ENCODE measurements at places on chromosomes 1 and 21.

GRCh38 chr1:235516862-235517446, 12.7 kb upstream of the B3GALNT2 start:
- no peak for DNase-seq

GRCh38 chr1:23701996-23702395, 10.4 kb downstream of the RPL11 start:
- no peak for DNase-seq

GRCh38 chr1:29429656-29430055, 193.3 kb downstream of the PTPRU start:
- no peak for DNase-seq

- DNase-seq, result no peak
Measured at GRCh38 chr1:233939451-233939850, 35.0 kb downstream of the SLC35F3 start.

DNA sequence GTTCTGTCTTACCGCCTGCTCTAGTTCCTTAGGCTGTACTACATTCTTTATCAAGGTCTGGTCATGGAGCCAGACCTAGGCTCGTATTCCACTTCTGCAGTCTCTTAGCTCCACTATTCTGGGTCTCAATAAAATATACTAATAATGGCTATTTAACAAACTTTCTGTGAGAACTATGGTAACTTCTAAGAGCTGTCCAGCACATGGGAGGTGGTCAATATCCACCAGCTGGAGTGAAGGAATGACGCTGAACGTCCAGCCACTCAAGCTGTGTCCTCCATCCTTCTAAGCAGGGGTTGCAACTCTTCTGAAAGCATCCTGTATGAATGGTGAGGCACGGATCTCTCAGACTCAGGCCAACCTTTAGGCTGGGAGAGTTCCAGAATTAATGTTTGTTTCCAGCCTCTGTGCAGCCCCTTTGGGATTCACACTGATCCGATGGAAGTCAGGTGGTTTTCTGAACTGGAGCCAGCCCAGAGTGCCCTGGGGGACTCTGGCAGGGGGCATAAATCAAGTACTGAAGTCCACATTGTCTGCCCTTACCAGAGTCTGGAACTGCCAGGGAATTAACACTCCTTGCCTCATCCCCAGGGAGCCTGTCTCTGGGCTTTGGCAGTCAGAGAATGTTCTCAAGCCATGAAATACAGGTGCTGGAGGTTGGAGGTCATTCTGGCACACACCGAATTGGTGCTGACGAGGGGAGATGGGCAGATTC, 57.4 kb downstream of the BRINP2 start:
- DNase-seq, result no peak

DNA sequence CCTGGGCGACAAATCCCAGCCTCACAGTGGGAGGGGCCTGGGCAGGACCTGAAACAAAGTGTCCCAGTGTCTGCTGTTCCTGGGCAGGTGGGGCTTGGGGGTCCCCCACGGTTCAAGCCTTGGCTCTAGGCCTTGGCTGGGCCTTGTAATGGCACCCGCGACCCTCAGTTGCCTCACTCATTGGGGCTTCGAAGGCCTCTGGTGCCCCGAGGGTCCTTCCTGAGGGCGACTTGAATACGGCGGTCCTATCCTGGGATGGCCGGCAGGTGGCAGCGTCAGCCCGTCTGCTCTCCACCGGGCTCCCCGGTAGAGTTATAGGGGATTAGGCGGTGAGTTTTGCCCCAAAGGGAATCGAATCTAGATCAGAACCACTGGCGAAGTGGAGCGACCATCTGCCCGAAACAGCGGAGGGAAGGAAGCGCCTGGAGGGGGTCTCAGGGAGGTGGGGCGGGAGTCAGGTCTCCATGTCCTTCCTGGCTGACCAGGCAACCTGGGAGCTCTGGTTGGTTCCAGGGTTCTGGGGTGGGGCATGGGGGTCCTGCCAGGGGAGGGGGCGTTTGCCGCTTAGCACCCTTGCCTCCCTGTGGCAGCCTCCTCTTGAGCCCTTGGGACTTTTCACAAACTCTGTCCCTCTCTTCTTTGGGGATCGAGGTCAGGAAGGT, 2.1 kb upstream of the PEX10 start:
- DNase-seq, result no peak

- DNase-seq, result no peak
Measured at GRCh38 chr1:50521703-50522102, 98.5 kb upstream of the DMRTA2 start.

DNA sequence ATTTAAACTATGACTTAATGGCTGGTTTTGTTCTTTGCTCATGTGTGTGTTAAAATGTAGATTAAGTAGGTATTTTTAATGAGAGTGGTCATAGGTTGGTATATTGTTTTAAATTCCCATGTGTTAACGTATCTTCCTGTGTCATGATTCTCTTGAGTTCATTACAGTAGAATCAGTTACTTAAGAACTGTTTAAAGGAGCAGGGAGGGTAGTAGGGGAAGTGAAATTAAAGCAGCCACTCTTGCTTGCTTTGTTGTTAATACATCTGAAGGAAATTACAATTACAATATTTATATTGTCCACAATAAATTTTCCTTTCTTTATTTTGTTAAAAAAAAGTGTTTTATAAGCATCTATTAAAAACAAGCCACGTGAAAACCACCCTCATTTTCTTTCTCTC, 119.2 kb upstream of the KIAA1614 start:
- no peak for DNase-seq

GRCh38 chr1:150804671-150805070, 3.4 kb downstream of the CTSK start:
- no peak for DNase-seq

DNA sequence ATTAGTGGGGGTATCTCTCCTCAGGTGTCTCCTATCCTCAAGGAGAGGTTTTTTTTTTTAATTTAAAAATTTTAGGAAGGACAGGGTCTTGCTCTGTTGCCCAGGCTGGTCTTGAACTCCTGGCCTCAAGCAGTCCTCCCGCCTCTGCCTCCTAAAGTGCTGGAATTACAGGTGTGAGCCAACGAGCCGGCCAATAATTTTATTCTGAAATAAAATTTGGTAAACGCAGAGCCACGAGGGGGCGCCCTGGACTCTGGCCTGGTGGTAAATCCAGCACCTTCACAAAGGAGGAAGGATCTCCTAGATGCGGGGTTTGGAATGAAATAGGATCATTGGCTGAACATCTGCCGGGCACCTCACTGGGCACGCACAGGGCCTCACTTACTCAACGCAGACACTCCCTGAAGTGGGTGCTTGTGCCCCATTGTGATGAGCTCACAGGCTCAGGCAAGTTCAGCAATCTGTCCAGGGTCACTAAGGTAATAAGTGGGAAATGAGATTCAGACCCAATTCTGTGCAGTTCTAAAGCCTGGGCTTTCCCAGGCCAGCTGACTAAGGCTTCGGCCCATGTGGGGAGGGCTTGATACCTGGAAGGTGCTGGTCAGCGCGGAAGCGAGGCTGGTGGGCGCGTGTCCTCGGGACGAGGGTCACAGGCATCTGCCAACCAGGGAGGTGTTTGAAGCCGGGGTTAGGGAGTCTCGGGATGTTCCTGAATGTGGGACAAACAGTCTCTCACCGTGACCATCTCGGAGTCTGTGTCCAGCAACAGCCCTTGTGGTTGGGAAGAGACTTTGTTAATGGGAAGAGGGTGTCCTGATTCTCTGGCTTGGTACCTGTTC, 32.7 kb upstream of the ETV3 start:
- DNase-seq, result no peak

DNA sequence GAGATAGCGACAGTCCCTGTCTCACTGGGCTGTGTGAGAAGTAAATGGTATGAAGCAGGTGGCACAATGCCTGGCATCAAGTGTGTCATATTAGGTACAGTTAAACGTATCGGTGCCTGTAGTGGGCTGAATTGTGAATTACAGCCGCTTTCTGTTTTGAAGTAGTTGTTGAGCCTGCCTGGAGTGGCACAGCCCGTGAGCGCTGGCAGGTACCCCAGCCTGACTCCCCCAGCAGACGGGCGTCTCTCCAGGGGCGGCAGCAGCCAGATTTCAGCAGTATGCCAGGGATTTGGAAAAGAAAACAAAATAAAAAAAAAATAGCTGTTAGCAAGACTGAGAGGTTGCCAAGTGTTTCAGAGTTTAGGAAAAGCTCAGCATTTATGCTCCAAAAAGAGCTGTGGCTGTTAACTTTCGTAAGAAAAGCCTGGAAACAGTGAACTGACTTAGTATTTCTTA, 26.6 kb upstream of the GPR153 start:
- DNase-seq, result no peak

DNA sequence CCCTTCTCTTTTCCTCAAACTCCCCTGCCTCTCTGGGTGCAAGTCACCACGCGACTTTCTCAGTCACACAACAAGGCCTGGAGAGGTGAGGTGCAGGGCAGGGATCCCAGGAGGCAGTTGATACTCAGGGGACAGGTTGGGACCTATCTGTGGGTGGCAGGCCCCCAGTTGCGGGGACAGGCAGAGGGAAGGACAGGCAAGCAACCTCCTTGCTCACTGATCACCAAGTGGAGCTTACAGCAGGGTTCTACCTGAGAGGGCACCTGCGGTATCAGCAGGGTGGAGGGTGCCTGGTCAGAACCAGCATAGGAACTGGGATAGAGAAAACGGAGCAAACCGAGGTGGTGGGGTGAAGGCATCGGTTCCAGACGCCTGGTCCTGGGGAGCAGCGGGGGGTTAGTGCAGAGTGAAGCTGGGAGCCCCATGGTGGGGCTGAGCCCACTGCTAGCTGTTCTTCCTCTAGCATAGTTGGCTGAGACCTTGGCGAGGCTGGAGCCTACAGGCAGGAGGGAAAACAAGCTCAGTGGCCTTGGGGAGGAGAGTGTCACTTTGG, 24.4 kb upstream of the TENT5C start:
- DNase-seq, result no peak

DNA sequence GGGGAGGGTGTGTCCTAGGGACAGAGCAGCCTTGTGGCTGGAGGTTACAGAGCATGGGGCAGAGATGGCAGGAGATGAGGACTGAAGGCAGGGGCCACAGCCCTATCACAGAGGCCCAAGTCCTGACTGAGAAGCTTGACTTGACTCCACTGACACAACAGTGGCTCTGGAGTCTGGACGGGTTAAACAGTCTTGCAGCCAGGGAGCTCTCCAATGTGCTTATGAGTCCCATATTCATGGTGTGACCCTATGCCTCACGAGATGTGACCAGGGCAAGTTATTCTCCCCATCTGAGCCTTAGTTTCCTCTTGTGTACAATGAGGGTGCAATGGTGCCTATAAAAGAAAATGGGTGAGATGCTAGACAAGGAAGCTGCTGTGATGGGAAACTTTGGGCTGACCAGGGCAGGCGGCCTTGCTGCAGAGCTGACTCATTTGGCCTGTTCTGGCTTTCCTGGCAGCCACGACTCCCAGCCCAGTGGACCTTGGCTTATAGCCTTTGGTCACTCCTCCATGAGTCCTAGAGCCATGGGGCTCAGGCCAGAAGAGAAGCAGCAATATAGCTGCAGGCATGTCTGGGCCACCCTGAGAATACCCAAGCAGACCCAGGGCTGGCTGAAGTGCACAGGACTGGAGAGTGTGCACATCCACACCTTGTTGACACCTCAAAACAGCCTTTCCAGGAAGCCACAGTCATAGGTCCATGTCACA, 2.8 kb upstream of the TTC22 start:
- no peak for DNase-seq

DNA sequence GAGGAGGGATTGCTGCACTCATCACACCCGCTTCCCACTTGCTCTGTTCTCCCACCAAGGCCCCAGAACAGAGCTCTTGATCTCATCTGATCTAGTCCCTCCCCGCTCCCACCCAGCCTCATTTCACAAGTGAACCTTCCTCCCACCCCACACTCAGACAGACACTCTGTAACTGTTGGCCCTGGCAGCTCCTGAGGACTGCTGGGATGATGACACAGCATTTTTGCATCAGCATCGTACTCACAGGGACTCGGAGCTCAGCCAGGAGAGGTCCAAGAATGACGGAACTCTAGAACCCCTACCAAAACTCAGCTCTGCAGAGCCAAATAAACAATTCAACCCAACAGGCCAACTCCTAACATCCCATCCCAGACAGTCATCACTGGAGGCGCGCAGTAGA, 11.2 kb upstream of the ZNF124 start:
- DNase-seq, result no peak

- DNase-seq, result no peak
Measured at GRCh38 chr21:38651570-38651969, 153.3 kb upstream of the ERG start.

DNA sequence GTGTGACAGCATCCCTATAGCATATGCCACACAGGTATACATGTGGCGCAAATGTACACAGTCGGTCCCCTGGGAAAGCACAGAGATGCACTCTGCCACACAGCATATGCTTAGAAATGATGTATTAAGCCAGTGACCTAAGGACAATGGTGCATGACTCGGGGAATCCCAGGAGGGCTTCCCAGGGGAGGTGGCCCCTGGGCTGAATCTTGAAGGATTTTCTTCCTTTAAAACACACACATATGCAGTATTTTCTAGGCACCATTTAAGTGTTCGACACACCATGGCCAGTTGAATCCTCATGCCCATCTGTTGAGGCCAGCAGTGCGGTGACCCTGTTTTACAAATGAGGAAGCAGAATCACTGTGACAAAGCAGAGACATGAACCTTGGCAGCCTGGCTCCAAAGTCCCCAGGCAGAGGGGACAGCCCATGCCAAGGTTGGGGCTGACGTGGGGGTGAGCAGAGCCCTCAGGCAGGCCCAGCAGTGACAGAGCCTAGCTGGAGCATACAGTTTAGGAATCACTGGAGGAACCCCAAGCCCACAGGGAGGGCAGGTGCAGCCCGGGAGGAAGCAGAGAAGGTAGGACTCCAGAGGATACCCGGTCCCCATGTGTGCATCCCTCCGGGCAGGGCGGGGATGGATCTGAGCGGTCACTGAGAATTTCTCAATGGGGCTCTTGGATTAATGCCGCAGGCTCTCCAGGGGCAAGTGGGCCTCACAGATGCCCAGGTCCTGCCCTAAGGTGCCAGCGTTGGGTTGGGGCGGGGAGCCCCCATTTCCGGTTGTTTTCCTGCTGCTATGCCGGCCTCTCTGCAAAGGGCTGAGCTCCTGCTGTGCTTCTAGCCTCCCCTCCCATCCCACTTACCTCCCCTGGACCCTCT, 28.4 kb downstream of the WNT3A start:
- DNase-seq, result no peak

GRCh38 chr1:100895540-100896480, at the start of gene SLC30A7:
Gene SLC30A7, plus strand, starts transcription at chr1:100896090. Its CDS starts 173 bp downstream, at chr1:100896263.
- peak; percentile 47 for DNase-seq

DNA sequence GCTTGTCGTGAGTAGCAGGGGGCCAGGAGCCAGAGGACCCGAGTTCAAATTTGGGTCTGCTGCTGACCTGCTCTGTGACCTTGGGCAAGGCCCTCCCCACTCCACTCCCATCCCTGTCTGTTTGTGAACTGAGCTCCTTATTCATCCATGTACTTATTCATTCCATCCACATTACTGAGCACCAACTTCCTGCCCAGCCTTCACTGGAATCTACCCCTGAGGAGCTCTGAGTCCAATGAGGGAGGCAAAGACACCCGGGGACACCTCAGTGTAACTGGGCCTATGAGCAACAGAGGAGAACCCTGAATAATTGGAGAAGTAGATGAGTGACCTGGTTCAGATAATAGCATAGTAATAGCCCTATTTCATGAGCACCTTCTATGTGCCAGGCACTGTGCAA, 8.9 kb downstream of the BSND start:
- DNase-seq, result no peak

- no peak for DNase-seq
Measured at GRCh38 chr1:154747740-154748404, 122.2 kb downstream of the KCNN3 start.

- no peak for DNase-seq
Measured at GRCh38 chr1:100717218-100717617, 2.3 kb upstream of the VCAM1 start.

- no peak for DNase-seq
Measured at GRCh38 chr1:235648407-235648907, 1.1 kb downstream of the GNG4 start.

Data from esophagus squamous epithelium (tissue), 5 donors.